Activated T-cell treated with anti-CD3 and anti-CD28 coated beads, Interleukin-2, amount 50 U/mL, for 24 hours (primary cell): ENCODE measurements at places on chromosomes 13 and 19.

DNA sequence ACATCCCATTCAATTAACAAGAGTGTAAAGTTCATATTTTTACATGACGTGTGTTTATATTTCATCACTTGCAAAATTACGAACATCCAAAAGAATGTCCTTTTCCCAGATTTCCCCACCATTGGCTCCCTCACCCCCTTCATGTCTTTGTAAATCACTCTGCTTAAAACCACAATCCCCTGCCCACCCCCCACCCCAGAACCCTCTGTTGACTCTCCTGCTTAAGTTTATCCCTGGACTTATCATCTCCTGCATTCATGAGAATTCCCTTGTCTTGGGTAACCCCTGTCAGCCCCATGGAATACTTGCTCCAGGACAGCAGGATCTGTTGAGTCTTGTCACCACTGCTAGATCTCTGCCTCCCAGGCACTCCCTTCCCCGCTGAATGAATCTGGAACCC lies 109.9 kb downstream of the COL4A1 start:
- DNase-seq, result no peak

GRCh38 chr19:3274942-3275582 lies 50.6 kb downstream of the CELF5 start:
- no peak for DNase-seq

GRCh38 chr13:21796066-21796465 lies 125.2 kb downstream of the FGF9 start:
- no peak for DNase-seq

DNA sequence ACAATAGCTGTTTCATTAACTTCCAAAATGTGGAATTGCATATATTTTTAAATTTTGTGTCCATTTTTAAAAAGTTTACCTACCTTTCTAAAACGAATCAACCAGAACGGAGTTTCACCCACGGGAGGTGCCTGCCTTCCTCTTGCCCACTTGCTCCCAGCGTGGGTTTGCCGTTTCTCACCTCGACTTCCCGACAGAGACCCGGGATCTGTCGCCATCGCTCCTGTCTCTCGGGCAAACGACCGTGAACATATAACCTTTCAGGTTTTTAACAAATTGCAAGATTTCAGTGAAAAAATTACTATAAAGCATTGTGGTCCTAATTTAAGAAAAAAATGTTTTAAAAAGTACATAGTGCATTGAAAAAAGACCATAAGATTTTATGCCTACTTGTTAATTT lies 4.2 kb downstream of the TMEM255B start:
- DNase-seq, result no peak

DNA sequence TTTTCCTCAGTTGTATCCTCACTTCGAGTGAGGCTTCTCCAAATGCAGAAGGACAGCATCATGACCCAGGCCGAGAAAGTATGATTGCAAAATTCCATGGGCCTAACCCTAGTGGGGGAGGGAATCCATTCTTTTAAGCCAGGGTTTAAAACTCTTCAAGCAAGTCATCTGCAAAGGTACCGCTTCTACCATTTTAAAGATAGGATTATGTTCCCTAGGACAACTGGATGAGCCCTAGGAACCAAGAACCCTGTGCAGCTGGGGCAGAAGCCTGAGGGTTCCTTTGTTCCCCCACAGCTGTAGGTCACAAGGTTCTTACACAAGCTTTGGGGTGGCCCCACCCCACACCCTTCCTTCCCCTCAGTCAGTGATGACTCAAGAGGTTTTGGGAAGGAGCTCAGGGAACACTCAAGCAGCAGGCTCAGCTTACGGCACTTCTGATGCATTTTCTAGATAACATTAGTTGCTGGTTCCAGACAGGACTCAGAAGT lies 13.5 kb downstream of the ARL11 start:
- no peak for DNase-seq

DNA sequence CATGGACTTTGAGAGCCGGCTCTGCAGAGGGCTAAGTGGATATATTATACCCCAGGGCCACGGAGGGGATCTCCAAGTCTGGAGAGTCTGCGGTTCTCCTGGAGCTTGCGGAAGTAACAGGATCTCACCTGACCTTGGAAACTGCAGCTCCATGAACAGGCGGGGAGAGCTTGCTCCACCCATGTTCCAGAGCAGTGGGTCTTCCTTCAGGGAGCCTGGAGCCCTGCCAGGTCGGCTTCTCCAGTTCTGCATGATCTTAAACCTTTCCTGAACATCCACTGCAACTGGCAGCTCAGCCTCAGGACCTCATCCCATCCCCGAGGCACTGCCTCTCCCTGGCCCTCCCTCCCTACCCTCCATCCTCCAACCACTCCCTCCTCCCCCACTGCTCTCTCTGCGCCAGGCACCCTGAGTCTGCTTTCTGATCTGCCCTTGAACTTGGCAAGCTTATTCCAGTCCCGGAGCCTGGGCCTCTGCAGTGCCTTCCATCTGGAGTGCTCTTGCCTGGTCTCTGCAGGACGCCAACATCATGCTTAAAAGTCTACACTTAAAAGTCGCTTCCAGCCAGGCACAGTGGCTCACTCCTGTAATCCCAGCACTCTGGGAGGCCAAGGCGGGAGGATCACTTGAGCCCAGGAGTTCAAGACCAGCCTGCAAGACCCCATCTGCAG lies 13.2 kb downstream of the ATCAY start:
- DNase-seq, result no peak

DNA sequence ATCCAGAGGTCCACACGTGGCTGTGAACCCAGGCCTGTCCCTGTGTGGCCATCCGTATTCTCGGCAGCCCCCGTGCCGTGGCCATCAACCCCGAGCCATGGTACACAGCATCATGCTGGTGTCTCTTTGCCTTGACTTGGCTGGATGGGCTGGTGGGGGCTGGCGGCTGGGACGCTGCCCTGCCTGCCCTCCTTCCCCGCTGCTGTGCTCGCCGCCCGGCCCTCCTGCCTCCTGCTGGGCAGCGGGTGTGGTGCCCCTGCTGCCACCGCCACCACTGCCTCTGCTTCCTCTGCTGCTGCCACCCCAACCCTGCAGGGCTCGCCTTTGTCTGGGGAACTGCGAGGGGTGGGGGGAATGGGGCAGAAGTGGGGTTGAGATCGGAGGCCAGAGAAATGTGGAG lies 19.7 kb upstream of the EHD2 start:
- no peak for DNase-seq

DNA sequence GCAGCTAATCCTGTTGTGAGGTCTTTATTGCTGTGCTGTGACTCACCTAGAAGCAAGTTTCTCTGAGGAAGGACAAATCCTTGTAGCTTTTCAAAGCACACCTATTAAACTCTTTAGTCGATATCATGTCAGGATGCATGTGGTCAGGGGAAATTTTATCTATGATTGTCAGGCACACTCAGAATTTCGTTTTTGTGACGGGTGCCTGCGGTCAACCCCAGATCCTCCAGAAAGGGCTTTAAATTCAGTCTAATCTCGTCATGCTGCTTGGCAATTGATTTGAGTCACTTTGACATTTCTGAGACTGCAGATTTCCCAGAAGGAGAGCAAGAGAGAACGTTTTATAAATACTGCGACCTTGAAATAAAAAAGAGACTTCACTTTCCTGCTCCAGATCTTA lies 316.9 kb downstream of the FGF9 start:
- no peak for DNase-seq

GRCh38 chr13:98473135-98473787 lies 103.6 kb downstream of the STK24 start:
- no peak for DNase-seq

GRCh38 chr13:49113526-49114286 lies 106.4 kb upstream of the MLNR start:
- DNase-seq, result no peak

- no peak for DNase-seq
These were observed 55.5 kb upstream of the KATNAL1 start for GRCh38 chr13:30362869-30363268.

GRCh38 chr13:76336889-76337844 lies 549.0 kb downstream of the KCTD12 start:
- no peak for DNase-seq

- DNase-seq, result no peak
These were observed 34.1 kb downstream of the ERCC5 start for GRCh38 chr13:102879793-102880499.

GRCh38 chr19:45791744-45792469 lies 738 bp downstream of the DMWD start:
- DNase-seq, result no peak

DNA sequence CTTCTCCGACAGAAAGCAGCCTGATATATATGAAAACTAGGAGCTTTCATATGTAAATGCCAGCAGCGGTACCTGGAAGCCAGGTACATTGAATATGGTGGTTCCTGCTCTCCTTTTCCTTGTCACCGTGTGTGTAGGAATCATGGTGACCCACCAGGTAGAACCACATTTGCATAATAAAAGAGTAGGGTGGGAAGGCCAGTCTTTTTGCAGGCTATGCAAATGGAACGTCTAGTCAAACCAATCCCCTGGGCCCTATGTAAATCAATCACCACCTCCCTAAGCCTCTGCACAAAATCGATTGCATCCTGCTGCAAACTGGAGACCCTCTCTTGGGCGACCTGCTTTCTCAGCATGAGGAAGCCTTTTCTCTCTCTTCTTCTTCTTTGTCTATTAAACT lies 22.2 kb upstream of the ZNF181 start:
- DNase-seq, result no peak

DNA sequence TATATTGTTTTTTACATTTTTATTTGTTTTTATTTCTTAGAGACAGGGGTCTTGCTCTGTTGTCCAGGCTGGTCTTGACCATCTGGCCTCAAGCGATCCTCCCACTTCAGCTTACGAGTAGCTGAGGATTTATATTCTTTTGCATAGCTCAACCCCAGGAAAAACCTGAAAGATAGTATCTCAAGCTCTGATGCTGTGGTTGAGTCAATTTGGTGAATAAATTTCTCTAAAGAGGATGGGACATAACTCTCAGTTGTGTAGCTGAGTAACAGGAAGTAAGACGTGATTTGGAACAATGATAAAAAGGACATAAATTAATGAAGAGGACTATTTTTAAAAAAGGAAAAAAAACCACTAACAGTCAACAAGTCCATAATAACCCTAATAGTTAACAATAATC lies 79.8 kb upstream of the TNFSF11 start:
- no peak for DNase-seq

DNA sequence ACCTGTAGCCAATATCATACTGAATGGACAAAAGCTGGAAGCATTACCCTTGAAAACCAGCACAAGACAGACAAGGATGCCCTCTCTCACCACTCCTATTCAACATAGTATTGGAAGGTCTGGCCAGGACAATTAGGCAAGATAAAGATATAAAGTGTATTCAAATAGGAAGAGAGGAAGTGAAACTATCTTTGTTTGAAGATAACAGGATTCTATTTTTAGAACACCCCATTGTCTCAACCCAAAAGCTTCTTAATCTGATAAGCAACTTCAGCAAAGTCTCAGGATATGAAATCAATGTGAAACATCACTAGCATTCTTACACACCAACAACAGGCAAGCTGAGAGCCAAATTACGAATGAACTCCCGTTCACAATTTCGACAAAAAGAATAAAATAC lies 17.8 kb upstream of the CCNA1 start:
- DNase-seq, result no peak

GRCh38 chr19:35156673-35157014 lies 2.1 kb downstream of the FXYD5 start:
- DNase-seq, result no peak

- no peak for DNase-seq
These were observed at the start of gene SMIM17 for GRCh38 chr19:56642711-56643459. TSS of gene SMIM17 (plus strand) at chr19:56643159. CDS start at chr19:56645668, 2,509 bp downstream.

DNA sequence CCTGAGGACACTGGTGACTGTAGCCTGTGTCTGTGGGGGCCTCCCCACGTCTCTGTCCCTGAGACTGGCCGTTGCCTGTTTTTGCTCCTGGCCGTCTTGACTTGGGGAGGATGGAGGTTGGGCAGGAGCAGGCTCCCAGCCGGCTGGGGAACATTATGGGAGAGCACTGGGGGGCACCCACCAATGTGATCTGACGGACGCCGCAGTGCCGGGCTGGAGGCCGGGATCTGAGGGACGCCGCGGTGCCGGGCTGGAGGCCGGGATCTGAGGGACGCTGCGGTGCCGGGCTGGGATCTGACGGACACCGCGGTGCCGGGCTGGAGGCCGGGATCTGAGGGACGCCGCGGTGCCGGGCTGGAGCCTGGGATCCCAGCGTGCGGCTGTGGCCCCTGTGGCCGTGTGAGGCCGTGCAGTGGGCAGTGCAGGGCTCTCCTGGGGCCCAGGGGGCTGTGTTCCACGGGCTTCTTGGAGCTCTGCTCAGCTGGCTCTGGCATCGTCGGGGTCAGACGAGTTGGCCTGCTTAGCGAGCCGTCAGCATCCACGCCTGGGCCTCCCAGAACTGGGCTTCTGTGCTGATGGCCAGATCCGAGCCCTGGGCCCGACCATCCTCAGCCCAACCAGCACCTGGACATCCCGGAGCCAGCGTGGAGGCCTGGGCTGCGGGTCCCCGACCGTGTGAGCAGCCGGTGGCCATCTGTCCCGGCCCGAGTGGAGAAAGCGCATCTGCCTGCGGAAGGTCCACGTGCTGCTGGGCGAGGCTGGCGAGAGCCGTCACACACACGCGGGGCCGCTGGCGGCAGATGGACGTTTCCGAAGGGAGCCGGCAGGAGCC lies 45.8 kb downstream of the GAS6 start:
- DNase-seq, result no peak

DNA sequence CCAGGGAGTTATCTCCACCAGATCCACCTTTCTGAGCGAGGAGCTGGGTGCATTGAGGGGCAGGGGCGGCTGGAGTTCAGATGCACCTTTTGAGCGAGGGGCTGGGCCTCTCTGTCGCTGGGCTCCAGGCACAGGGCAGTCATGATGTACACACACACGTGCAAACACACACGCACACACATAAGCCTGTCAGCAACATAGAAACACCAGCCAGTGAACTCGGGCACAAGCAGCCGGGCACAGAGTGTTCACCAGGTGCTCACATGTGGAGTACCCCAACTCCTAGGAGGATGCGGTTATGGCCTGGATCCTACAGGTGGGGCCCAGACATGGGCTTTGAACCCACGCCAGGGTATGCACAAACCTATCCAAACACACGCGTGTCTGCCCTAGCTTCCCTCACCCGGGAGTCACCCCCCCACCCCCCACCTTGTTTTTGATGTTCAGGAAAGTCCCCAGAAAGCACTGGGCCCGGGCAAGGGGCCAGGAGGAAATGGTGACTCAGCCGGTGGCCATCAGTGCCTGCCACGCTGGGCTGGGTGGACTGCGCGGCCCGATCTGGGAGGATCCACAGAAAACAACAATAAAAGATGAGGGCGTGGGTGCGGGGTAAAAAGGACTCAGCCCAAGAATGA lies 13.3 kb downstream of the ARRDC2 start:
- DNase-seq, result peak; percentile 72

- no peak for DNase-seq
These were observed 45.3 kb upstream of the KCTD15 start for GRCh38 chr19:33751436-33751770.

DNA sequence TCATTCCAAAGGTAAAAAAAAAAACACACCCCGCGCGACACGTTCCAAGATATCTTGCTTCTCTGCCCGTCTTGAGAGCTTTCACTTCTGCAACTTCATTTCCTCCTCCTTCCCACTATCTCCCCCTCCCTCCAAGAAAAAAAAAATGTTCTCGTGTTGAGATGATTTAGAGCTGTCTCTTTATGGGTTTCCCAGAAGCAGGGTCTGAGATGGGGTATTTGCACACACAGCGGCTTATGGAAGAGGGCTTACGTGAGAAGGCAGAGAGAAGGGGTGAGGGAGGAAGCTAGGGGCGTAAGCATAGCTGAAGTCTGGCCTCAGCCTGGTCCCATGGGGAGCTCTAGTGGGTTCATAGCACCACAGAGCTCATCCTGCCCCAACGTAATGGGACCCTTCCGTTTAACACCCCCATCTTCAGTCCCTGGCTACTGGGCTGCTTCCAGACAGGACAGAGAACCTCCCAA lies 31.3 kb upstream of the USE1 start:
- DNase-seq, result peak; percentile 63
